Activated naive CD4-positive, alpha-beta T cell (primary cell): ENCODE measurements at places on chromosomes 1 and 21.

DNA sequence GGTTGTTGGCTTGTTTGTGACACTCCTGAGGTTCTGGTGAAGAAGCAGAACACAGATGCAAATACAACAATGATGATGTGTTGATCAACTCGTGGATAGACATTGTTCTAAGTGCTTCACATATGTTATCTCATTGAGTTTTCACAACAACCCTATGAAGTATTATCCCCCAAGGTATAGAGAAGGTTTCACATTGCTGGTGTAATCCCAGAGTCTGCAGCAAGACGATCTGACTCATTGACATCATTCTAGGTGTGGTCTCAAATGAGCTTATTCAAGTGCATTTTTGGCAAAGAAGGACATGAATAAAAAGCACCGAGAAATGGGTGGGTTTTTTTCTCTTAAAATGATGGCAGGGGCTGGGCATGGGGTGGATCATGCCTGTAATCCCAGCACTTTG, 64.1 kb upstream of the SCAF4 start:
- no peak for DNase-seq

DNA sequence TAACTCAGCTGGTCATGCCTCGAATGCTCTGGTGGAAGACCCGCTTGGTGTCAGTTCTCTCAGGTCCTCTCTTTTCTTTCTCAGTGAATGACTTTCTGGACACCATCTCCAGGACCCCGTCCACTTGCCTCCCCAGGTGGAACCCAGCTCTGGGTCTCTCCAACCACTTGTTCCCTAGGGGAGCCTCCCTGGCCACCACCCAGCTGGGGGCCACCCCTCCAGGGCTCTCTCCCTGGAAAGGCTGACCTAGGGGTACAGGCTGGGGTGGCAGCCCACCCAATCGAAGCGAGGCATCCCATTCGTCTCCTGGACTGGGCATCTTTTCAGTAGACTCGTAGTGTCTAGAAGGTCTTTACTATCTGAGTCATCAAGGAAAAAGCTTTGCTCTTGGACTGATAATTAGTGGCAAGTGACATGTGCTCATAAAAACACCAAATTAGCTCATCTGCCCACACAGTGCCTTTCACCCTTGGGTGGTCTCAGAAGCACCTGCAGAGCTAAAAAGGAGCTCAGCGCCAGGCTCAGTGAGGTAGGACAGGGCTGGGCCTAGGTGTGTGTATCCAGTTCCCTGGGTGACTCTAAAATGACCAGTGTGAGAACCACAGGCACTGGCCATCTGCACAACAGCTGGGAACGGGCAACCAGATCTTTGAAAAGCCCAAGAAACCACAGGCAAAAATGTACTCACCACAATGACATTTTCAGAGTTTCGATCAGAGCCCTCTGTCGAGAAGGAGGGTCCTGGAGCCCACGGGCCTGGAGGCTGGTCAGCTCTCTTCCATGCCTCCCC, 2.4 kb upstream of the PDXK start:
- DNase-seq = no peak

DNA sequence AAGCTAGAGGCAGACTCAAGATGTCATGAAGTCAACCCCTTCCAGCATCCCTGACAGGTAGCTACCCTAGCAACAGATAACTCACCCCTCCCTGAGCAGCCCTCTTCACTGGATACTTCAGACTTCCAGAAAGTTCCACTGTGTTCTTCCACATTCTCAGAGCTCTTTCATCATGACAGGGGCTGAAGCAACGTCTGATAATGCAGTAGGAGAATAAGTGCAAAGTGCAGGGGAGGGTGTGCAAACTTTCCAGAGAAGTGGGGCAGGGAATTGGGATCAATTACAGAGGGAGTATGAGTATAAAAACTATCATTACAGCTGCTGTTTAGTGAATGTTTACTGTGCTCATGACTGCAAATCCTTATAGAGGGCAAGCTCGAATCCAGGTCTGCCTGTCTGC, 26.4 kb upstream of the FOXE3 start:
- no peak for DNase-seq

DNA sequence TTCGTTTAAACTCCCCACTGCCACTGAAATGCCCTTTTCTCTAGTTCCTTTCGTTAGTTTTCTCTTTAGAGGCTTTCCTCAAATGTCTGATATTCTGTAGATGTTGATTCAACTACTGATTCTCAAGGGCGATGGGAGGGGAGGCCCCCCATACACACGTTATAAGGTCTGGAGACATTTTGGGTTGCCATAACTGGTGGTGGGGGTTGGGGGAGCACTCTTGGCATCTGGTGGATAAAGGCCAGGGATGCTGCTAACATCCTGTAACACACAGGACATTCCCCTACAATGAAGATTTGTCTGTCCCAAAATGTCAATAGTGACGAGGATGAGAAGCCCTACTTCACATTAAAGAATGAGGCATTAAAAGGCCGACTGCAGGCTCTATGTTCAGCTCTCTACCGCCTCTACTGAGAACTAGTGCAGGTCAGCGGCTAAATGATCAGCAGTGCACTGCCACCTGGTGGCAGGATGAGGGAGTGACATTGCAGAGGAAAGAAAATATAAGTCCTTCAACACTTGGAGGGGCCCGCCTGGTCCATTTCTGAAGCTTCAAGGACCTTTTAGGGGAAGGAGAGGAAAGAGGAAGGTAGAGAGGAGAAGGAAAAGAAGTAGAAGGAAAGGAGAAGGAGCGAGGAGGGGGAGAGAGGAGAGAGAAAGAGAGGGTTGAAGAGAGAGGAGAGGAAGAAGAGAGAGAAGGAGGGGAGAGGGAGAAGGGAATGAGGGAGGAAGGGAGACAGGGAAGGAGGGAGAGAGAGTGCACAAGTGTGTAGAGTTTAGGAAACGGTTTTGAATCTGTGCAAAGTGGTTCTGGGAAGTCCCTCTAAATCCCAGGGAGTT, 29.4 kb downstream of the ALG14 start:
- peak; percentile 23 for DNase-seq

DNA sequence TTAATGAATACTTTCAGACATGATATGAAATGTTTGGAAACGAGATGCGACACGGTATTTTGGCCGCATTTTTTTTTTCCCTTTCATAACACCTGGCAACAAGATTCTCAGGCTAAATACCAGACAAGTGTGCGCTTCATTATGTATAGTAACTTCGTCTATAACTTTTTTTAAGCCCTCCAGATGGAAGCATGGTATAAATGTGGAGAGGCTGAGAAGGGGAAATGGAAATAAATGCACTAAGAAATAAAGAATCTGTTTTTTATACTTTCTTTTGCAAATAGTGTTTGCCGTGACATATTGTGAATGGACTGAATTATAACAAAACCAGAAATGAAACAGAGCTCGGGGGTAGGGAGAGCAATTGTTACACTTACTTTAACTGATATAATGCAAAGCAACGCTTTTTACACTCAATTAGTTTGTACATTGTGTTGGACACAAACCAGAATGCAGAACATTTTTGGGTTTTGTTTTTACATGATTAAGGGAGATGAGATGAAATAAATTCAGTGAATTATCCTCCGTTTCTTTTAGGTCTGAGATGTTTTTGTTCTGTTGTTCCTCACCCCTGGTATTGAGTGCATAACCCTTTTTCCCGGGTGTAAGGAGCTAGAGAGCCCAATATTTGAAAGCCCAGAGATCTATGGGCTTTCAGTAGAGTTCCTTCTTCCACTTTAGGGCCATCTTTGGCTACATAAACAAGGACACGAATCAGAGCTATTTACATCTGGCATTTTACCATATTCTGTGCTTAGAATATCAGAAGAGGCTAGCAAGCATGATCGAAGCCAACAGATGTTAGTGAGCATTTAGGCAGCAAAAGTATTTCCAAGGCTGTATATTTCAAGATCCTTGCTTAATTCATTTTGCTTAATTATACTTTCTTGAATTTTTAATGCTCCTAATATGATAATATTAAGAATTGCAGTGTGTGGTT, 478.0 kb downstream of the CAMTA1 start:
- no peak for DNase-seq

GRCh38 chr21:45329261-45330074, 41.8 kb upstream of the POFUT2 start:
- no peak for DNase-seq

DNA sequence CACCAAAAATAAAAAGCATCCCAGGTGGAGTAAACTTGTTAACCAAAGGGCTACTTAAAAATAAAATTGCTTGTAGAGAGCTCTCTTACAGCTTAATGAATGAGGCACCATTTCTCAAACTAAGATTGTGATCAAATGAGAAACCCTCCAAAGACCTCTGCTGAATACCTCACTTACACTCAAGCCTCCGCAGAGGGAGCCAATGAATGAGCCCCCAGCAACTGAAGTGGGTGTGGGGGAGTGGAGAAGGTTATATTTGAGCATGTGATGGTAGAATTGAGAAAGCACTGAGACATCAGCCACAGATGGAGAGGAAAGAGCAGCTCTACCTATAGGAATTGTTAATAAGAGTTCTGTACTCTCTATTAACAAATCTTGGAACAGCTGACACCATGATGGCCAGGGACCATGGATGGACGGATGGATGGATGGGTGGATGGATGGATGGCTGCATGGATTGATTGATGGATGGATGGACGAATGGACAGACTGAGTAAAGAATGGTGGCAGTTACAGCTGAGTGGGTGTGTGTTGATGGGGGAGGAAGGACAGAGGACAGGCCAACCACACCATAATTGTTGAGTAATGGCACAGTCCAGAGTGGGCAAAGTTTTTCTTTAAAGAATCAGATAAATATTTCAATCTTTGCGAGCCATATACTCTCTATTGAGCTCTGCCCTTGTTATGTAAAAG, 20.3 kb upstream of the TIAM1 start:
- no peak for DNase-seq

DNA sequence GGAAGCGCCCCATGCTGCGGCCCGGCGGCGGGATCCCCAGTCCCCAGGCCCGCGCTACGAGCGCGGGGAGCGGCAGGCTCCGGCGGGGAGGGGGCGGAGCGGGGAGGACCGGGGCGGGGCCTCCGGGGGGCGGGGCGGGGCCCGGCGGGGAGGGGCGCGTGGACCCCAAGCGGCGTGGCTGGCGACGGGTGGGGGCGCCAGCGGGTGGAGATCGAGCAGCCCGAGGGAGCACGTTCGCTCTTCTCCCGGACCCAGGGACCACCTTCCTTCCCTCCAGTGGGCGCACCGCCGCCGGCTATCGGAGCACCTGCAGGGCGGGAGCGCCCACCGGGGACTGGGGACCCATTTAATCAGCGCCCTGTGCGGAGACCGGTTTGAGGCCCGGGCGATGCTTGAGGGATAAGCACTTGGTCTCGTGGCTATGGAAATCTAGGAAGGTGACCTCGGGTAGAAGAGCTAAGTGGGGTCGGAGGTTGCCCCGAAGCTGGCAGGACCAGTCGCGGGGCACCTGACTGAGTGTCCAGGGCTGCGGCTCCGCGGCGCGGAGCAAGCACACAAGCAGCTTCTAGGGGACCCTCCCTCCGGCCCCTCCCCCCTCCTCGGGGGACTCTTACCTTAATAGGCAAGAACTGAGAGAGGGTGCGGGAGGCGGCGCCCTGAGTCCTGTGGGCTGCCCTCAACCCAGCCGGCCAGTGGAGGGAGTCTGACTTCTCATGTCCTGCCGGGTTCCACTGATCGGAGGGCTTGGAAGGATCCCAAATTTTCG, at the start of gene TSPAN2:
Gene TSPAN2 (minus strand): TSS at position 84 of the 766 bp plus-strand sequence. CDS start 71 bp downstream, at position 13.
- DNase-seq = no peak
